ELR (cell line): ENCODE measurements at places on chromosomes 11 and 22.

- DNase-seq: no peak
These were observed 3.7 kb upstream of the TMEM109 start for GRCh38 chr11:60910281-60910687.

DNA sequence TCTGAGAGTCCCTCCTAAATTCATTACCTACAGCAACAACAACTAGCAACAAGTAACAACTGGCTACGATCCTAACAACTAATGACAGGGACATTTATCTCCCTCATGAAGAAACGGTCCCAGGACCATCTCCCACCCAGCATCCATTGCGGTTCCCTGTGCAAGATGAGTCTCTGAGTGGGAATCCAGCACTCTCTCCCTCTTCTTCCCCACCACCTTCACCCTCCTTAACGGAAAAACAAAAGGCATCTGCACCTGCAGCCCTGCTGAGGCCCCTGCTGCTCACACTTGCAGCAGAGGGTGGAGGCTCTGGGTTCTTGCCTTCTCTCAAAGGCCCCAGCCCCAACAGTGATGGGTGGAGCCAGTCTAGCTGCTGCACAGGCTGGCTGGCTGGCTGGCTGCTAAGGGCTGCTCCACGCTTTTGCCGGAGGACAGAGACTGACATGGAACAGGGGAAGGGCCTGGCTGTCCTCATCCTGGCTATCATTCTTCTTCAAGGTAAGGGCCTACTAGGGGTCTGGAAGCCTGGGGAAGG lies at the start of gene CD3G:
Gene CD3G (plus strand): TSS at position 364 of the 535 bp plus-strand sequence. CDS start 80 bp downstream, at position 444.
- DNase-seq: no peak

DNA sequence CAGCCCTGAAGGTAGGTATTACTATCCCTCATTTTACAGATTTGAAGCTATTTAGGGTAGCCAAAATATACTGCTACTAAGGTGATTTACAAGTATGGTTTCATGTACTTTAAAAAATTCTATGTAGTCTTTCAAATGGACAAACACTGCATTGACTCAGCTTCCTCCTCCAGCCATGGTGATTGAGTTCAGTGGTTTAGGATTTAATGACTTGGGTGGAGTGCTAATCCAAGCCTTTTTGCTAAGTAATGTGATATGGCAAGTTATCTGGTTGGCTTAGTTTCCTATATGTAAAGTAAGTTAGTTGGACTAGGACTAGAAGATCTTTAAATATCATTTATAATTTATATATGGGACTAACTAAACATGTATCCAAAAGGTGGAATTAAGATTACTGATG lies 77.9 kb downstream of the ARHGAP20 start:
- DNase-seq: no peak

GRCh38 chr11:77174559-77174958 lies 46.5 kb downstream of the MYO7A start:
- DNase-seq: no peak

- peak; percentile 29 for DNase-seq
These were observed 533 bp downstream of the SERGEF start for GRCh38 chr11:18012122-18012905.

DNA sequence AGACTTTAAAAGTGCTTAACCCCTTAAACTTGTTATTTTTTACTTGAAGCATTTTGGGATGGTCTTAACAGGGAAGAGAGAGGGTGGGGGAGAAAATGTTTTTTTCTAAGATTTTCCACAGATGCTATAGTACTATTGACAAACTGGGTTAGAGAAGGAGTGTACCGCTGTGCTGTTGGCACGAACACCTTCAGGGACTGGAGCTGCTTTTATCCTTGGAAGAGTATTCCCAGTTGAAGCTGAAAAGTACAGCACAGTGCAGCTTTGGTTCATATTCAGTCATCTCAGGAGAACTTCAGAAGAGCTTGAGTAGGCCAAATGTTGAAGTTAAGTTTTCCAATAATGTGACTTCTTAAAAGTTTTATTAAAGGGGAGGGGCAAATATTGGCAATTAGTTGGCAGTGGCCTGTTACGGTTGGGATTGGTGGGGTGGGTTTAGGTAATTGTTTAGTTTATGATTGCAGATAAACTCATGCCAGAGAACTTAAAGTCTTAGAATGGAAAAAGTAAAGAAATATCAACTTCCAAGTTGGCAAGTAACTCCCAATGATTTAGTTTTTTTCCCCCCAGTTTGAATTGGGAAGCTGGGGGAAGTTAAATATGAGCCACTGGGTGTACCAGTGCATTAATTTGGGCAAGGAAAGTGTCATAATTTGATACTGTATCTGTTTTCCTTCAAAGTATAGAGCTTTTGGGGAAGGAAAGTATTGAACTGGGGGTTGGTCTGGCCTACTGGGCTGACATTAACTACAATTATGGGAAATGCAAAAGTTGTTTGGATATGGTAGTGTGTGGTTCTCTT lies 2.8 kb downstream of the MALAT1 start:
- peak; percentile 49 for DNase-seq

GRCh38 chr11:117095284-117096161 lies 2.7 kb downstream of the SIK3 start:
- peak; percentile 66 for DNase-seq

DNA sequence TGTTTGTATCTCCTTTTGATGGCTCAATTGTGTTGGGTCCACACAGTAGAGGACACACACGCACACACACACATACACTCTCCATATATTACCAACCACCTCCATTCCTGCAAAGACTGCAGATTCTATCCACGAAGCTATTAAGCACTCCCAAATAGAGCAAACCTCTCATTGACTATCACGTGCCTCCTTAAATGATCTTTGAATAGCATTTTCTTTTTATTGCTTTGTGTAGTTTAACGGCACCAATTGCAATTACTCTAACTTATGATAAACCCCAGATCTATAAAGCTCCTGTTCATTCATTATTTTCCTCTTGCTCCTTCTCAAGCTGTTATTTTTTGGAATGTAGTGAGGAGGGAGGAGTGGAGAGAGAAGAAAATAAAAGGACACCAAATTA lies 204.7 kb downstream of the ST3GAL4 start:
- no peak for DNase-seq

DNA sequence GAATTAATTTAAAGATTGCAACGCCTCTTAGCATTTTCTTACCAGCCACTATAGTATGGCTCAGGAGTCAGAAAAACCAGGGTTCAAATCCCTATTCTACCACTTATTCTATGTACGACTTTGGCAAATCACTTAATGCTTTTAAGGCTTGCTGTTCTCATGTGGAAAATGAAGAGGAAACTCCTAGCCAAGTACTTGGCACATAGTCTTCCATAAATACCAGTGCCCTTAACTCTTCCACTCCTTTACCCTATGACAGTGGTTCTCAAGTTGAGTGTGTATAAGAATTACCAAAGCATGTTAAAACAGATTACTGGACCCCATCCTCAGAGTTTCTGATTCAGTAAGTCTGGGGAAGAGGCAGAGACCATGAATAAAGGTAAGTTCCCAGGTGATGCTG lies 107.6 kb downstream of the RBFOX2 start:
- DNase-seq: no peak

DNA sequence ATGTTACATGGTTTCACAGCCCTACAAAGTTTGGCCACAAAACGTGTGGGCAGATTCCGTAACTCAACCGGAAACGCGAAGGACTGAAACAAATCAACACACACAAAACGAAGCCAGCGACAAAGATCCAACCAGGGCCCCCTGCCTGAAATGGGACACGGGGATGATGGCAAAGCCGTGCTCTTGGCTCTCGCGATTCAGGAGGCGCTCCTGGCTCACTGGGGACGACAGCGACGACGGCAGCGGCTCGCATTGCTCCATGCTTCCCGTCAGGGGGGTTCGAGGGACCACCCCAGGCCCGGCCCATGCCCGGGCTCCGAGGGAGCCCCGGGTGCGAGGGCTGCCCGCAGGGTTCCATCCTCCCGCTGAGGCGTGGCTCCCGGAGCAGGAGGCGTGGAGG lies 4786.8 kb upstream of the OR11H1 start:
- no peak for DNase-seq

DNA sequence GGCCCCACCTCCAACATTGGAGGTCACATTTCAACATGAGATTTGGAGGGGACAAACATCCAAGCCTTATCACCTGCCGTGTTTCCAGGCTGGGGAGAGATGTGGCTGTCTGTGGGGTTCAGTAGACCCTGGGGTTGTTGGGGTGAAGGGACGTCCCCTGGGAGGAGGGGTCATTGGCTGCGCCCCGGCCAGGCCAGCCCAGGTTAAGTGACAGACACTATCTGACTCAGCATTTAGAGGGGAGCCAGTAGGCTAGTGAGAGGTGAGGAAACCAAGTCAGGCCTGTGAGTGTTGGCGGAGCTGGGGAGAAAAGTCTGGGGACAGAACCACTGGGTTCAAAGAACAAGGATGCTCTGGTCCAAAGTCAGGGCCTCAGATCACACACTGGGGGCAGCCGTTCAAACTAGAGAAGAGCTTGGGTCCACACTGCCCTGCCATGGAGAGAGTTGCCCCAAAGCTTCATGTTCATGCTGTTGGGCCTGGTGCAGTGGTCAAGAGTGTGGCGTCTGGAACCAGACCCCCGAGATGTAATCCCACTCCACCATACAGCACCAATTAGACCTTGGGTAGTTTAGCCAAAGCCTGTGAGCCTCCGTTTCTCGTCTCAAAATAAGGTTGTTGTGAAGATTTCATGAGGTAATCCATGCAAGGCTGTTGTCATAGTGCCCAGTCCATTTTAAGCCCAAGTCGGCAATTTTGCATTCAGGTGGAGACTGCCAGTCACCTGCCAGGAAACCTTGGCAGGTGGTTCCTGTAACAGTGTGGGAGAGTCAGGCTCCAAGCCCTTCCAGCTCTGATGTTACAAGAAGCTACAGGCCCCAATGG lies 1289.6 kb downstream of the TBC1D22A start:
- no peak for DNase-seq
